Liver (tissue), 10 donors: ENCODE measurements at places on chromosomes 4 and X. TPM values are rescaled to one million over a fixed set of nuclear protein-coding genes. Genes with fewer than 3 reads are reported as not detected.
A peak's percentile ranks its signal among the peaks of the same experiment; 100 is the strongest.

The ARSJ gene
- 1.8 TPM for total RNA-seq

The VEGFC gene
- total RNA-seq: 1.3 TPM

The POF1B gene
- 0.75 TPM for total RNA-seq

The ARHGEF9 gene
- 6.9 TPM for total RNA-seq

GRCh38 chr4:115851918-115852766 is 738.7 kb upstream of the NDST4 start:
- DNase-seq: peak; percentile 49
- H3K27me3 ChIP-seq: no peaks in the 10 kb centered on the region
- no peak overlapping the region for H3K27ac ChIP-seq
- no peaks in the 10 kb centered on the region for H3K36me3 ChIP-seq
- no peak overlapping the region for H3K4me3 ChIP-seq

GRCh38 chr4:22091906-22092305 is 143.3 kb upstream of the KCNIP4 start:
- no peak overlapping the region for H3K27ac ChIP-seq
- DNase-seq: no peak
- no peaks in the 10 kb centered on the region for H3K4me1 ChIP-seq
- no peak overlapping the region for H3K4me3 ChIP-seq
- no peaks in the 10 kb centered on the region for H3K27me3 ChIP-seq

GRCh38 chr4:98314791-98315565 is 53.8 kb downstream of the RAP1GDS1 start:
- H3K27ac ChIP-seq: no peak overlapping the region
- H3K27me3 ChIP-seq: no peaks in the 10 kb centered on the region
- no peak overlapping the region for H3K4me3 ChIP-seq
- DNase-seq: no peak
- no peaks in the 10 kb centered on the region for H3K4me1 ChIP-seq

GRCh38 chr4:123505095-123506010 is 108.8 kb downstream of the SPRY1 start:
- no peaks in the 10 kb centered on the region for H3K4me1 ChIP-seq
- peak overlapping the region; percentile 28 for H3K27ac ChIP-seq
- no peaks in the 10 kb centered on the region for H3K36me3 ChIP-seq
- H3K4me3 ChIP-seq: peak overlapping the region; percentile 23
